ENCODE measurements at places on chromosomes 7 and 10. TPM values are rescaled to one million over a fixed set of nuclear protein-coding genes. Genes with fewer than 3 reads are reported as not detected.

GRCh38 chr7:127770885-127771284 is 118.9 kb downstream of the SND1 start:
- H3K36me3 ChIP-seq: no peaks in the 10 kb centered on the region
- H3K27ac ChIP-seq: no peak overlapping the region
- H3K27me3 ChIP-seq: no peaks in the 10 kb centered on the region

- no peak overlapping the region for H3K4me3 ChIP-seq
- no peaks in the 10 kb centered on the region for H3K27me3 ChIP-seq
- no peaks in the 10 kb centered on the region for H3K36me3 ChIP-seq
- DNase-seq: no peak
- H3K4me1 ChIP-seq: peaks cover 1% of the 10 kb centered on the region
Measured at GRCh38 chr10:132611026-132611910, 73.7 kb downstream of the INPP5A start.

The CYP2C19 gene
- not detected for total RNA-seq

GRCh38 chr7:155122831-155123230 is 52.7 kb downstream of the HTR5A start:
- no peaks in the 10 kb centered on the region for H3K36me3 ChIP-seq
- no peaks in the 10 kb centered on the region for H3K27me3 ChIP-seq
- H3K27ac ChIP-seq: no peak overlapping the region
- no peak for DNase-seq
- H3K4me3 ChIP-seq: no peak overlapping the region
- no peaks in the 10 kb centered on the region for H3K4me1 ChIP-seq

DNA sequence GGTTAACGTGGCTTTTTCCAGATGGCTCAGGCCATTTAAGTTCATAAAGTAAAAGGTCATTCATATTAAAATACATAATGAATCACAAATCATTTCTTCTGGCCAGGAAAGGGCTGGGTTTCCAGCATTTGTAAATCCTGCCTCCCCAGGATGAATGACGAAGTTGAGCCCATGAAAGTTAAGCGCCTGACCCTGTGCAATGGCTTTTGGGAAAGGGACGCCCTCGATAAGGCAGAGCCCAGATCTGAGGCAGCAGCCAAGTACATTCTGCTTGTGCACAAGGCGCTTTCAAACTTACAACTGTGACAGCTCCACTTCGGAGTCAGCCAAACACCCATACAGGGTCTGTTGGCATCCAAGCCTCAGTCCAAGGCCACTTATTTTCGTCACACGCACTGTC is 2.8 kb downstream of the GIMAP6 start:
- no peak overlapping the region for H3K4me3 ChIP-seq
- DNase-seq: no peak
- H3K27ac ChIP-seq: no peak overlapping the region
- H3K27me3 ChIP-seq: no peaks in the 10 kb centered on the region
- no peaks in the 10 kb centered on the region for H3K4me1 ChIP-seq
- H3K36me3 ChIP-seq: no peaks in the 10 kb centered on the region

The UNCX gene
- total RNA-seq: not detected

The H2BK1 gene
- total RNA-seq: not detected

GRCh38 chr7:31814187-31814586 is 127.2 kb downstream of the PPP1R17 start:
- no peaks in the 10 kb centered on the region for H3K36me3 ChIP-seq
- H3K4me1 ChIP-seq: peaks cover 2% of the 10 kb centered on the region
- no peaks in the 10 kb centered on the region for H3K27me3 ChIP-seq
- no peak overlapping the region for H3K27ac ChIP-seq
- DNase-seq: peak; percentile 20

- no peak overlapping the region for H3K4me3 ChIP-seq
- DNase-seq: no peak
- no peaks in the 10 kb centered on the region for H3K36me3 ChIP-seq
- no peak overlapping the region for H3K27ac ChIP-seq
- no peaks in the 10 kb centered on the region for H3K27me3 ChIP-seq
Measured at GRCh38 chr7:23615331-23615730, 18.1 kb downstream of the CCDC126 start.

The POLD2 gene
- 58.8 TPM for total RNA-seq

The FEZF1 gene
- not detected for total RNA-seq

The PPP1R9A gene
- 3.3 TPM for total RNA-seq

GRCh38 chr7:116041615-116042014 is 11.1 kb upstream of the TFEC start:
- H3K27me3 ChIP-seq: no peaks in the 10 kb centered on the region
- DNase-seq: no peak
- H3K36me3 ChIP-seq: no peaks in the 10 kb centered on the region

GRCh38 chr10:113704637-113705343 is 25.1 kb downstream of the CASP7 start:
- H3K4me1 ChIP-seq: peaks cover 2% of the 10 kb centered on the region
- peak; percentile 68 for DNase-seq
- no peak overlapping the region for H3K27ac ChIP-seq
- no peaks in the 10 kb centered on the region for H3K36me3 ChIP-seq
- no peaks in the 10 kb centered on the region for H3K27me3 ChIP-seq

DNA sequence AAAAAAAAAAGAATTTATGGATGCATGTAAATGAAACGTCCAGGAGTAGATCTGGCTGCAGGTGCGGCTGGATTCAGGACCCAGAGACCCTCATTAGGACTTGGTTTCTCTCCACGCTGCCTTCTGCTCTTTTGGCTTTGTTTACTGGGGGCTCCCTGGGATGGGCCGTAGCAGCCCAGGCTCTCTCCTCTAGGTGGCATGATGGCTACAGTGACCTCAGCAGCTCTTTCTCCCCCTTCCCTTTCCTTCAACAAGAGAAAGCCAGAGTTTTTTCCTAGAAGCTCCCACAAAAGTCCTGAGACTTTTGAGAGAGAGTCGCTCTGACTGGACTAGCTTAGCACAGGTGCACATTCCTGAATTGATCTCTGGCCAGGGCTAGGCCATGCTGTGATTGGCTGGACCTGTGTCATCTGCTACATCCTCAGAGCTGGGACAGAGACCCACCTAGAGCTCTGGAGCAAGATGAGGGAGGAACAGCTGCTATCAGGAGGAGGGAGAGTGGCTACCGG is 67.8 kb upstream of the PDCD4 start:
- peak; percentile 47 for DNase-seq
- H3K27ac ChIP-seq: no peak overlapping the region
- H3K36me3 ChIP-seq: no peaks in the 10 kb centered on the region
- H3K4me1 ChIP-seq: peaks cover 3% of the 10 kb centered on the region
- no peak overlapping the region for H3K4me3 ChIP-seq

- no peaks in the 10 kb centered on the region for H3K27me3 ChIP-seq
- peak; percentile 26 for DNase-seq
- no peak overlapping the region for H3K27ac ChIP-seq
- no peak overlapping the region for H3K4me3 ChIP-seq
- no peaks in the 10 kb centered on the region for H3K4me1 ChIP-seq
- no peaks in the 10 kb centered on the region for H3K36me3 ChIP-seq
Measured at GRCh38 chr10:12631216-12631615, 281.9 kb downstream of the CAMK1D start.

The CFAP43 gene
- total RNA-seq: under 0.01 TPM

Data from fibroblast of lung (primary cell).